ENCODE measurements at places on chromosomes 3 and 15. TPM values are rescaled to one million over a fixed set of nuclear protein-coding genes. Genes with fewer than 3 reads are reported as not detected.

Gene GOLGA8K
- 0.23 TPM for total RNA-seq

Gene KNL1
- 3.8 TPM for total RNA-seq

Gene FXR1
- 219 TPM for total RNA-seq

Gene DLL4
- total RNA-seq, result under 0.01 TPM

Gene KY
- 1.9 TPM for total RNA-seq

Gene PDCD10
- total RNA-seq, result 20.8 TPM

Data from smooth muscle cell of the coronary artery (primary cell).